ENCODE measurements at places on chromosomes 1 and 21.

DNA sequence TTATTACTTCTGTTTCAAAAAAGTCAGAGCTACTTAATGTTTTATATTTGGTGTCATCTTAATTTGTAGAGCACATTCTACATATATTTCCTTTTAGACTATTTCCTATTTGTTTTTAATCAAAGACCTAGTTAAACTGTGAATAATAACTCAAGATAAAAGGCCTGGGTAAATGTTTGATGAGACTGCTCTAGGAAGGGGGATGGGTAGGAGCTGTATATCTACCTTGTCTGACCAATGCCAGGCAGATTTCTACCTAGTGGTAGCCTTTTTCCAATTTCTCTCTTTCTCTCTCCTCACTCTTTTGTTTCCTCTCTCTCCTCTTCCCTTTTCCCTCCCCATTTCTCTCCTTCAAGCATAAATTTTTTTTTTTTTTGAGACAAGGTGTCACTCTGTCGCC lies 31.9 kb upstream of the IVNS1ABP start:
- no peak for DNase-seq

DNA sequence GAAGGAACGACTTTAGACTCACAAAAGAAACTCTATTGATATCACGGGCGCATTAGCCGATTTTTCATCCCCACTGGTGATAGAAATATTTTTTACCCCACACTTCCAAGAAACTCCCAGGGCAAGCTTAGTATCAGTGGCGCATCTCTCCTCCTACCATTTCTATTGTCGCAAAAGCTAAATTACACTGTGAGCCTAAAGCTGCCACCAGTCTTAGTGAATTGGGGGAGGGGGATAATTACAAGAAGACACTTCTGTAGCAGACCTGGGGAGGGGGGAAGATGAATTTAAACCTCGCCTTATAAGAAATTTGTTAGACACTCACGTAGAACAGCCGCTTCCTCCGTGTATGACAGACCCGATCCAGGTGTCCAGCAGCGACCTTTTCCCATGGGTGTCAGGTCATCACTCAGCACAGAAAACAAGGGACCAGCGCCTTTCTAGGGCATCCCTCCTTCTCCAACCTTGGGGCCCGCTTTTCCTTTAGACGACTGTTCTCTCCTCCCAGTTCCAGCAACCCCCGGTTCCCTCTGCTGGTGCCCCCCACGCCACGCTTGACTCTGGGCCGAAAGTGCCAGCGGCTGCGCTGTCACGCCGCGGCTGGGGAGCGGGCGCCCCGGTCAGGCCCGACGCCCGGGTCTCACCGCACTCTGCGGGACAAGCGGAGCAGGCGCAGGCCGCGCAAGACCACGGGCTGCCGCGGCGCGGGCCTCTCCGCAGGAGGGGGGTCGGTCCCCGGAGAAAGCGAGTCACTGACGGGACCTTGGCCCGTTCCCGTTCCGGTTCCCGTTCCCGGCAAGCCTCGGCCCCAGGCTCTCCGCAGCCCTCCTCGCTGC lies 821 bp downstream of the PHC2 start:
- DNase-seq: peak; percentile 12

DNA sequence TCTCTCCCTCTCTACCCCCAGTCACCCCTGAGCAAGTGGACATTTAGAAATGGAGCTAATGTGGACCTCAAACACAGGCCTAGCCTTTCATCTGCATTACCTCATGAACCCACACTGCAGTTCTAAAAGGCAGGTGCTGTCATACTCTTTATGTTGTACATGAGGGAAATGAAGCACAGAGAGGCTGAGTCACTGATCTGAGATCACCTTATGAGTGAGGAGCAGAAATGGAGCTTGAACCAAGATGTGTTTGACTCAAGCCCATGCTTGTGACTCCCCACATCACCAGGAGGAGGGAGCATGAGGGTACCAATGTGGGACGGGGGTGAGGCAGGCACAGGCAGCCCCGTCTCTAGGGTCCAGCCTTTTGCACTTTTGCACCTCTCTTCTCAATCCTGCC lies 702.8 kb downstream of the PTPRU start:
- DNase-seq: no peak

GRCh38 chr1:40783001-40783905 lies at the start of gene KCNQ4:
Gene KCNQ4, plus strand, starts transcription at chr1:40783787. Its CDS starts 307 bp downstream, at chr1:40784094.
- DNase-seq: no peak

DNA sequence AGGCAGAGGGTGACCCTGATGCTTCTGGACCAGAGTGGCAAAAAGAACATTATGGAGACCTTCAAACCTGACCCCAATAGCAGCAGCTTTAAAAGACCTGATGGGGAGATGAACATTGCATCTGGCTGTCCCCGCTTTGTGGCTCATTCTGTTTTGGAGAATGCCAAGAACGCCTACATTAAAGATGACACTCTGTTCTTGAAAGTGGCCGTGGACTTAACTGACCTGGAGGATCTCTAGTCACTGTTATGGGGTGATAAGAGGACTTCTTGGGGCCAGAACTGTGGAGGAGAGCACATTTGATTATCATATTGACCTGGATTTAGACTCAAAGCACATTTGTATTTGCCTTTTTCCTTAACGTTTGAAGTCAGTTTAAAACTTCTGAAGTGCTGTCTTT lies 45.8 kb downstream of the TRAF5 start:
- no peak for DNase-seq

- DNase-seq: no peak
Observed at GRCh38 chr1:112285746-112286145, 110.3 kb upstream of the CTTNBP2NL start.

- DNase-seq: peak; percentile 75
Observed at GRCh38 chr1:96313216-96313615, 408.4 kb upstream of the PTBP2 start.

DNA sequence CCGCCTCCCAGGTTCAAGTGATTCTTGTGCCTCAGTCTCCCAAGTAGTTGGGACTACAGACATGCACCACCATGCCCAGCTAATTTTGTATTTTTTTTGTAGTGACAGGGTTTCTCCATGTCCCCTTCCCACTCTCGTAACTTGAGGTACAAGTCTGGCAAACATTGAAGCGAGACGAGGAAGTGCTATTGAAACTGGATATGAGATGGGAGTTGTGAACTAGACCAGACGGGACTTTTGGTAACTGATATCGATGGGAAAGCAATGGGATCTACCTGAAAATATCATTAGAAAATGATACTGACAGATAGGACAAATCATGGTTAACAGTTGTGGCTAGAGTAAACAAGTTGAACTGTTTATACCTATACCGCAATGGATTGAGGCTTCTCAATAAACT lies 95.2 kb upstream of the TRABD2B start:
- DNase-seq: no peak

DNA sequence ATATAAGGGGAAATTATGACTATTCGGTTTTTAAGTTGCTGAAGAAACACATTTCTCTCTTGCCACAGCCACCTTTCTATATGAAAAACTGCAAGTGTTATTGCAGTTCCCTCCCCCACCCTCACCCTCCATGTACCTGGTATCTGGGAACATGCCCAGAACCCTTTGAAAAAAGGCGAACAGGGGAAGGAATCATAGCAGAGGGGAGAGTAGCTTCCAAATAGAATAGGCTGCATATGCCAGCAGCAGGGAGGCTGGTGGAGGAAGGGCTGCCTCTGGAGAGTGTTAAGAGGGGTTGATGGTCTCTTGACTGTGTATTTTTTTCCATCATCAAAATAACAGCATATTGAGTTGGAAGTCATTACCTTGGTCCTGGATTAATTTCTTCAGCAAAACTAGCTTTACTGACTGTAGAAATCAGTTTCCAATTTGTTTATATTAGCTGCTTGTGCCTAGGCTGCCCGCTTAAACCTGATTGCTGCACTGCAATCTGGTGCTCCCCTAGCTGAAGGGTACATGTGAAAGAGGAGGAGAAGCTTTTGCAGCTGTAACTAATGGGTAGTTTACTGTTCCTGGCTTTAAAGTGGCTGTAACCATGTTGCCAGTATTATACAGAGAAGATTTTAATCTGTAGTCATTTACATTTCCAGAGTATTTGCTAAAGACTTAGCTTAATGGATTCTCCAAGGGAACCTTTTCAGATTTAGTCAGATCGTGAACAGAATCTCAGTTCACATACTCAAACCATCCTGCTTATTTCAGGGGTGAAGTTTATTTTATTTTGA lies 22.7 kb downstream of the AHCYL1 start:
- no peak for DNase-seq

- DNase-seq: peak; percentile 58
Observed at GRCh38 chr1:93708734-93709481, 27.3 kb upstream of the BCAR3 start.

DNA sequence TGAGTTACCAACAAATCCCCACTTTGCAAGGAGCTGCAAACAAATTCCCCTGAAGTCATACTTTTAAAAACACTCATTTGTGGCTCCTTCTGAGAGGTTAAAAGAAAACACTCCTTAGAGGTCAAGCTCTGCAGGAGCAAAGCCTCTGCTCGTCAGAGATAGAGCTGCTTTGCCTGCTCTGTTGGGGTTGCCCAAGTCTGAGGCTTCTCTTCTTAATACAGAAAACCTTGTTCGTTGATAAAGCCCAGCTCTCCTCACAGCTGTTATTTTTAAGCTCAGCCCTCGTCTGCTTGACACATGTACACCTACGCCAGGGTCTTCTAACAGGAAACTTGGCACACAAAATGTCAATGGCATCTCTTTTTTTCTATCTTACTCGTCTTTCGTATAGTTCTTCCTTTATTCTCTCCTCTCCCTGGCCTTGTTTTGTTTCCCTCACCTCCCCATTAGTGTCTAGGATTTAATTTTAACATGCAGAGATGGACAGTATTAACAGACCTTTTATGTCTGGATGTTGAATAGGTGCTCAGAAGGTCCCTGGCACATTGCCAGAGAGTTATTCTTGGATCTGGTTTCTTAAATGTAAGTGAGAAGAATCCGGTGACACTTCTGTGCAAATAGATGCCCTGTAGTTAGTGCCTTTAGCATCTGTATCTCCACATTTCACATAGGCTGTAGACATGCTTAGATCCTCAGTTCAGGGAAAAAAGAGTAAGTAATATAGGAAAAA lies 86.0 kb downstream of the LRRC53 start:
- DNase-seq: no peak

- no peak for DNase-seq
Observed at GRCh38 chr1:41658431-41659158, 174.1 kb upstream of the EDN2 start.

DNA sequence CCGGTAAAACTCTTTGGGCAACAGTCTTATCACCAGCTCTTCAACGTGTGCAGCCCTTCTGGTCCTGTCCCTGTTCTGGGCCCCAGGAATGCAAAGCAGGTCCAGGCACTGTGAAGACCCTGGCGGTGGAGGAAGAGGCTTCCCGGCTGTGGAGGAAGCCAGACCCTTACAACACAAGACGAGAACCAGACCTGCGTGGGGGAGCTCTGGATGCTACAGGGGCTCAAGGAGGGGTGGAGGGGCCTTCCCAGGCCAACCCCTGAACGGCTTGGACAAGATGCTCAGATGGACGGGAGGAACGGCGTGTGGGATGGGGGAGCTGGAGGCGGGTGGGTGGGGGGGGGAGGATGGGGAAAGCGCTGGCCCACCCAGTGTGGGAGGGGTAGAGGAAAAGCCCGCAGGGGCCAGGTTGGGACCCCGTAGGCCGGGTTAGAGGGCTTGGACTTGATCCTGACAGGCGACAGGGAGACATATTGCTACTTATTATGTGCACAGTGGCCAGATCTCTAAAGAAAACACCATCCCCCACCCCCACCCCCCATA lies 5.1 kb upstream of the OLIG2 start:
- no peak for DNase-seq

- DNase-seq: no peak
Observed at GRCh38 chr1:151711044-151711800, 5.4 kb downstream of the CELF3 start.

GRCh38 chr1:165047994-165048393 lies 308.5 kb downstream of the LMX1A start:
- DNase-seq: no peak

DNA sequence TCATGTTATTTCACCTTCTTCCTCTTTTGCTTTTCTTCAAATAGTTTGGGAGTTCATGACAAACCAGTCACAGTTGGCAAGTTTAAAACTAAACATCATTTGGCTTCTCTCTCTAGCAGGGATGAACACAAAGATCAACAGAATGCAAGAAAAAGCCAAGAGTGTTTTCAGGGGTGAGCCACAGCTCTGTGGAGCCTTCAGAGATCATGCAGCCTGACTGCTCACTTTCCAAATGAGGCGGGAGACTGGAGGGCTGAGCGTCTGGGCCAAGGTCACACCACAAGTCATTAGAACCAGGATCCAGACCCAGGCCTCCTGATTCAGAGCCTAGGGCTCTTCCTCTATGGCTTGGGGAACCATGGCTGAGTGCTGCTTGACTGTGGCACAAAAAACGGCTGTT lies 2.7 kb downstream of the DPT start:
- DNase-seq: no peak

DNA sequence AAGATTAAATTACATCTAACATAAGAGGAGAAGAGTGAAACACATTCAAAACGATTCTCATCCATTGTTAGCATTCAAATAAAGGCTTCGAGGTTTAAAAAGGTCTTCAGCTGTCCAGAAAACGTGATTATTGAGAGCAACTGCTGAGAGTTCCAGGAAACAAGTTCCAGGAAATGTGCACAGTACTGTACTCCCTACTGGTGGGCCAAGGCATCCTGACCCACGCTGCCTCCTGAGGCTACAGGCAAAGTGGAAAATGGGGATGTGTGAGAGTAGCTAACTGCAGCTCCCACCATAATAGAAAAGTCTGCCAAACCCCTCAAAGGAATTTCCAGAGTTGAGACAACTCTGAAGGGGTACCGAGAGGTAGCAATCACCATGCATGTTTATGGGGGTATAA lies 2.0 kb downstream of the VAV3 start:
- no peak for DNase-seq

DNA sequence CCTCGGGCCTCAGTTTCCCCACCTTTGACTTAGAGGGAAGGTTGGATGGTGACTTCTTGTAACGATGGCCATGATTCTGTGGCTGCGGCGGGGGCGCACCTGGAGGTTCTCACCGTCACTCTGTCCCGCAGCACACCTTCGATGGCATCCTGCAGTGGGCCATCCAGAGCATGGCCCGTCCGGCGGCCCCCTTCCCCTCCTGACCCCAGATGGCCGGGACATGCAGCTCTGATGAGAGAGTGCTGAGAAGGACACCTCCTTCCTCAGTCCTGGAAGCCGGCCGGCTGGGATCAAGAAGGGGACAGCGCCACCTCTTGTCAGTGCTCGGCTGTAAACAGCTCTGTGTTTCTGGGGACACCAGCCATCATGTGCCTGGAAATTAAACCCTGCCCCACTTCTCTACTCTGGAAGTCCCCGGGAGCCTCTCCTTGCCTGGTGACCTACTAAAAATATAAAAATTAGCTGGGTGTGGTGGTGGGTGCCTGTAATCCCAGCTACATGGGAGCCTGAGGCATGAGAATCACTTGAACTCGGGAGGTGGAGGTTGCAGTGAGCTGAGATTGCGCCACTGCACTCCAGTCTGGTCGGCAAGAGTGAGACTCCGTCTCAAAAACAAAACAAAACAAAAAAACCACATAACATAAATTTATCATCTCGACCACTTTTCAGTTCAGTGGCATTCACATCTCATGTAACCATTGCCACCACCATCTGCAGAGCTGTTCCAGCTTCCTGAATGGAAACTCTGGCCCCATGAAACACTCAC lies 2.1 kb upstream of the PFKL start:
- DNase-seq: peak; percentile 88

- no peak for DNase-seq
Observed at GRCh38 chr21:45573452-45574035, 31.3 kb upstream of the SLC19A1 start.

- no peak for DNase-seq
Observed at GRCh38 chr21:43755820-43756594, 20.1 kb downstream of the CSTB start.

- DNase-seq: peak; percentile 14
Observed at GRCh38 chr1:56092684-56093570, 486.4 kb downstream of the PLPP3 start.

- no peak for DNase-seq
Observed at GRCh38 chr1:111285879-111286278, 4.8 kb upstream of the CHIA start.

- no peak for DNase-seq
Observed at GRCh38 chr1:182118851-182119250, 57.3 kb upstream of the ZNF648 start.
